NAMALWA (cell line): ENCODE measurements at places on chromosomes 2 and 18.

DNA sequence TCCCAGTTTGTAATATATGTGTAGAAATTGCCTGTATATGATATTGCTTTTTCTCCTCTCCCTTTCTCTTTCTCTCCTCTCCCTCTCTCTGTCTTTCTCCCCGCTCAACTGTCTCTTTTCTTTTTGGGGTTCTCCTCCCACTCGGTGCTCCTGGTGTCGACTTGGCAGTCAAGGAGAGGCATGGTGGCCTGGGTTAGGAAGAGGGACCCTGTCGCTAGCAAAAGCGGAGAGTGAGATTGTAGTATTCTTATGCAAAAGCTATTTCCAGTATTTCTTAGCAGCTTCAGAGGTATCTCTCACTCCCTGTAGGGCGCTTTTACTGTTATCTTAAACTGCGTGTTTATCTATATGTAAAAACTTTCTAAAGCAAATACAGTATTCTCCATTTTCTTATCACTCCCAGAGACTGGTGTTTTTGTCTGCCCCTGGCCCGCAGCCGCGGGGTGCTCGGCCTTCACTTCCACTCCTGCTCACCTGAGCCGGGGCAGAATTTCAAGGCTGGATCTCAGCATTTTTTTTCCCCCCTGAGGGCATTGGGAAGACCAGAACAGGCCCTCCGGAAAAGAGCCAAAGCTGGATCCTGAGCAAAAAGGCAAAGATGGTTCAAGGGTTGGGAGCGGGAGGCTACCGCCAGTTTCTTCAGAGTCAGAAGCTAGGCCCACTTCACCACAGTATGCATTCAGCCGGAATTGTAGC lies 4.3 kb downstream of the SIX3 start:
- no peak for DNase-seq

- DNase-seq: no peak
Measured at GRCh38 chr2:54859416-54859815, 136.0 kb downstream of the EML6 start.

GRCh38 chr2:32825291-32825712 lies 121.5 kb upstream of the LTBP1 start:
- DNase-seq: no peak

- no peak for DNase-seq
Measured at GRCh38 chr18:61080954-61081528, 252.2 kb upstream of the CDH20 start.

DNA sequence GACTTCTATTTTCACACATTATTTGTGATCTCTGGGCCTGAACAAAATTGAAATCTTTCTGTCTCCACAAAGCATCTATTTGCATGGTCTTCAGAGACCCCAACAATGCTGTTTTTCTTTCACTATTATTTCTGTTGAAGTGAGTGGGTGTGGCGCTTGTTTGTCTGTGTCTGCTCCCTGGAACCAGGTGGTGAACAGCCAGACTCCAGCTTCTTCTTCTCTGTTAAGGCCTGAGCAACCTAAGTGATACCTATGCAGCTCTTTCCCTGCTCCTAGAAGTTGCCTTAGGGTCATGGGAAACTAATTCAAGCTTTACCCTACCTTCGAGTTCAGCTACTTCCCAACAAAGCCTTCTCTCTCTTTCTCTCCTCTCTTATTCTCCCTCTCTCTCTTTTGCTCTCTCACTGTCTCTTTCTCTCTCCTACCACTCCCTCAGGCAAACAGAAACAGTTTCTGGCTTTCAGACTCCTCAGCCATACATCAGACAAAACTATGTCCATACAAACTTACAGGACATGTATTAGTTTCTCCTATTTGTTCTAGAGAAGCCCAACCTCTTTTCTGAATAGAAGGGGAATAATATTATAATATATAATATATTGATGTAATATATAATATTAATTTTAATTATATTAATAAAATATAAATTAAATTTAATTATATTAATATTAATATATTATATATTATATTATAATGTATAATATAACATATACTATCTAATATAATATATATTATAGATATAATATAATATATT lies 552.5 kb downstream of the DSC3 start:
- DNase-seq: no peak

DNA sequence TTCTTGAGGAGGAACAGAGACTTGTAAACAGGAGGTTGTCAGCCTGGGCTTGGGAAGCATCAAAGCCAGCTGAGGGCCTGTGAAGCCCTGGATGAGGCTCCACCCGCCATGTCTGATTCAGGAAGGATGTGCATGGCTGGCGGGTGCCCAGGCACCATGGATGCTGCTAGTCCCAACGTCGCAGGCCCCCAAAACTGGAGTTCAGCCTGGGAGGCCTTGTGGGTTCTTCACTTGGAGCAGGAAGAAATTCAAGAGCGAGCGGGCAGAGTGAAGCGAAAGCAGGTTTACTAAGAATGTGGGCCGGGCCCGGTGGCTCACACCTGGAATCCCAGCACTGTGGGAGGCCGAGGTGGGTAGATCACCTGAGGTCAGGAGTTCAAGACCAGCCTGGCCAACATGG lies 12.1 kb upstream of the PXDN start:
- no peak for DNase-seq

DNA sequence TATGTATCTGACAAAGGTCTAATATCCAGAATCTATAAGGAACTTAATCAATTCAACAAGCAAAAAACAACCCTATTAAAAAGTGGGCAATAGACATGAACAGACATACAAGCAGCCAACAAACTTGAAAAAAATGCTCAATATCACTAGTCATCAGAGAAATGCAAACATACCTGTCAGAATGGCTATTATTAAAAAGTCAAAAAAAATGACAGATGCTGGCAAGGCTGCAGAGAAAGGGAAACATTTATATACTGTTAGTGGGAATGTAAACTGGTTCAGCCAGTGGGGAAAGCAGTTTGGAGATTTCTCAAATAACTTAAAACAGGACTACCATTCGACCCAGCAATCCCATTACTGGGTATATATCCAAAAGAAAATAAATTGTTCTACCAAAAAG lies 21.6 kb downstream of the SESTD1 start:
- no peak for DNase-seq

DNA sequence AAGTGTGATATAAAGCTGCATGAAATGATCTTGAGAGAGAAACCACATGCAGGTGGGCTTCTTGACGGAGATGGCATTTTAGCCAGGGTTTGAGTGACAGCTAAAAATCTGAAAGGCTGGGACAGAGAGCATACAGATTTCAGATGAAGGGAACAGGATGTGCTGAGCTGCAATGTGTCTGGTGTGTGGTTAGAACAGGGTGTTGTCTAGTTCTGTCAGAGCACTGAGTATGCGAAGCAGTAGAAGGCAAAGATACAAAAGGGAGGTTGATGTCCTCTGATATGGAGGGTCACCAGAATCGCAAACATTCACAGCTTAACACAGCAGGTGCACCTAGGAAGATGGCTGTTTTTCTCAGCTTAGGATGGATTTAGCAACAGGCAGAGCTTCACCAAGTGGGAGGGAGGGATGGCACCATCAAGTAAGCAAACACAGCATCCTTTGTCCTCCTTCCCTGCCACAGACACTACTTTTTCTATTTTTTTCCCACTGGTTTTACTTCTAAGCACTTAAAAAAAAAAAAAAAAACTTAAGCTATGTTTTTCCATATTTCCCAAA lies 182.5 kb downstream of the TMX3 start:
- no peak for DNase-seq

GRCh38 chr18:58861353-58861752 lies 3.3 kb upstream of the ZNF532 start:
- DNase-seq: no peak

GRCh38 chr2:76812156-76812555 lies 710.0 kb downstream of the LRRTM4 start:
- no peak for DNase-seq

- DNase-seq: peak; percentile 32
Measured at GRCh38 chr18:54946149-54946581, 13.1 kb downstream of the CCDC68 start.

GRCh38 chr2:241035818-241036396 lies 37.5 kb downstream of the SNED1 start:
- peak; percentile 75 for DNase-seq

DNA sequence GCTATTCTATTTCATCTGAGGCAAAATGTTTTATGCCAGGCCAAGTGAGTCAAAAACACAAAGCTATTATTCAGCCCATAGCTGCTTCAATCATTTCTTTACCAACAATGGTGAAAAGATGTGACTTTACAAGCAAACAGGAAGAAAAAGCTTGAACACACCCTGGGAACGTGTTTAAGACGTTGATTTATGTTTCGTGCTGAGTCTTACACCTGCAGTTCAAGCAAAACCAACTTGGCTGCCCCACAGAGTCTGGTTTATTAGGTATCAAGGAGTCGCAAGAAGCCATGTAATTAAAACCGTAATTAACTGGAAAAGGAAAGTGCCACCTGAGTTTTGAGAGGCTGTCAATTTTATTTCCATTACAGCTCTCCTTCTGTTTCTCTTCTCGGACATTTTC lies 295.5 kb downstream of the MEIS1 start:
- DNase-seq: no peak

GRCh38 chr2:39153312-39153711 lies 32.5 kb upstream of the SOS1 start:
- DNase-seq: no peak

DNA sequence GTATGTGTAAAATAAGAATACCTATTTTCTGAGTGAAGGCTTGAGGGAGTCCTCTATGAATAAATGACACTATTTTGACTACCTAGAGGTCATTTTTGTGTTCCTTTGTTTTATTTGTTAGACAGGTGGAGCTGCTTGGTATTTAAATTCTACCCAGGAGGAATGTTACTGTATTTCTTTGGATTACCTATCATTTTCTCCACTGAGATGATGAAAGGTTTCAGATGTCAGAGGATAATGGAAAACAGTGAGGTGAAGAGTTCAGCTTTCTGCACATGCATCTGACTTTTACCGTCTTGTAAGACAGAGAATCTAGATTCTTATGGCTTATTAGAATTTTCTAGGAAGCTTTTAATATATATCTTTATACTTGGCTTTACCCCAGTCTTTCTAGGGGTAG lies 689.8 kb upstream of the NXPH2 start:
- DNase-seq: no peak

DNA sequence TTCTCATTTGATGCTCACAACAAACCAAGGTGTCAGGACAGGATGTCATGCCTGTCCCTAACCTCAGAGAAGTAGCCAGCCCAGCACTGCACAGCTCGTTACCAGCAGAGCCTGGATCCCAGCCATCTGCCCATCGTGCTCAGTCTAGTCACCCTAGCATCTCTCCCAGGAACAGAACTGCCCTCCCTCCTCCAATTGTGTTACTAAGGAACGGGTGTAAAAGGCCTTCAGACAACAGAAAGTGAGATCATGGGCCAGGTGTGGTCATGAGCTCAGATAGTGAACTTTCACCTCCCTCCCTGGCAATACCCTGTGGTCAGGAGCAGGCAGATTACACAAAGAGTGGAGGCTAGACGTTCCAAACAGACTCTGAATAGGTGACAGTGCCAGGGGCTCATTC lies 111.8 kb upstream of the PPP1CB start:
- no peak for DNase-seq
